Urinary bladder (tissue), 4 donors: ENCODE measurements at places on chromosomes 7 and 10.

DNA sequence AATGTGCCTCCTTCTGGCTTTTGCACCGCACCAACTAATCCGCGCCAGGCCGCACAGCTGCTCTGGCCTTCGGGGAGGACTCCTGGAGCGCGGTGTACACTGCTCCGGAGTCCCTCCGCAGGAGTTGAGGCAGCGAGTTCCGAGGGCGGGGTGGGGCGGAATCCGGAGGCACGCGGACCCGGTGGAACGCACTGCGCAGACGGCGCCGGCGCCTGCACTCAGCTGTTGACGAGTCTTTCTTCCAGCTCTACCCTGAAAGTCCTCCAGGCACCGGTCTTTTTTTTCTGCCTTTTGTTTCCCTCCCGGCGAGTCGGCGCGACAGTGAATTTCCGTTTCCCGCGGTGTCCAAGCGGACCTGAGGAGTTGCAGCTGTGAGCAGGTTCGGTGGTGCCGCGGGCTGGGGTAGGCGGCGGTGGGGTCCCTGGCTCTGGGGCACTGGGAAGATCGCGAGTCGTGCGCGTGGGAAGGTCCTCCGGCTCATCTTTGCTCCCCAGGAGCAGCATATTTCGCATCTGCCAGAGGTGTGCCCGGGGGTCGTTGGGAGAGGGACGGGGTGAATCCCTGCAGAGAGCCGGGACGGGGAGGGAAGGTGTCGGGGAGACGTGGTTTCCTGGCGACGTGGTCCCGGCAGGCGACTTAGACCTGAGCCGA lies 44.1 kb downstream of the SFTPD start:
- peak; percentile 31 for DNase-seq

DNA sequence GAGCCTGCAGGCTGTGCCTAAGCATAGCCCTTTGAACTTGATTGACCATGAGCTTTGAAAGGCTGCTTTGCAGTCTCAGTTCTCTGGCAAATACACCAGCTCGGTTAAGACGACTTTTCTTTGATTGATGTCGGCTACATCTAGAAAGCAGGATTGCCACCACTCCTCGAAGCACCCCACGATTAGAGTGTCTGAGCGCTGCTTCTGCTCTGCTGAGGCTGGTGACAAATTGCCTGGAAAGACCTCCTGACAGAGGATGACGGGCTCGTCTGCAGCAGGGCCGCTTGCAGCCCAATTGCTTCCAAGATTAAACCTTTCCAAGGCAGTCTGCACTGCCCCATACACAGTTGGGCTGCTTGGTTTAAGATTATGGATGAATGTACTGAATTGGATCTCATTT lies 182.0 kb downstream of the CUX1 start:
- DNase-seq: no peak

DNA sequence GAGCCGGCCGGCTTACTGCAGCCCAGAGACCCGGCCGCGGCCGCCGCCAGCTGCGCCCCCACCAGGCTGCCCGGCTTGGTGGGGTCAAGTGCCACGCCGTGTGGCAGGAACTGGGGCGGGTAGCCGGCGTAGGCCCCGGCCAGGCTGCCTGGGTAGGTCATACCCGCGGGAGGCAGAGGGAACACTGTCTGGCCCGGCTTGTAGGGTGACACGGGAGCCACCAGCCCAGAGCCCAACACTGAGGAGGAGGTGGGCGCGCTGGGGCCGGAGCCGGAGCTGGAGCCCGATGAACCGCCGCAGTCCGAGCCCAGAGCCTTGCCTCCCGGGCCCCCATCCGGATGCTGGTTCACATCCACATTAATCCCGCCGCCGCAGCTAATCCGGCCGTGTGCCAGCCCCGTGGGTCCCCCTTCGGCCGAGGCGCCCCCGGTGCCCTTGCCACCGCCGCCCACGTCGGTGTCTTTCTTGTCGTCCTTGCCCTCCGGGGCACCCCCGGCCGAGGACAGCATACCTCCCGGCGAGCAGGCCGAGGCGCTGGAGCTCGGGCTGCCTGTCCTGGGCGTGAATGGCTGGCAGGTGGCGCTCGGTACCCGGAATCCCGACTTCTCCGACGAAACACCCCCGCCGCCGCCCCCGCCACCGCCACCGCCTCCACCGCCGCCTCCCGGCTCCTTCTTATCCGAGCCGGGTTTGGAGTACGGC lies 2.0 kb downstream of the ZNF503 start:
- DNase-seq: no peak

DNA sequence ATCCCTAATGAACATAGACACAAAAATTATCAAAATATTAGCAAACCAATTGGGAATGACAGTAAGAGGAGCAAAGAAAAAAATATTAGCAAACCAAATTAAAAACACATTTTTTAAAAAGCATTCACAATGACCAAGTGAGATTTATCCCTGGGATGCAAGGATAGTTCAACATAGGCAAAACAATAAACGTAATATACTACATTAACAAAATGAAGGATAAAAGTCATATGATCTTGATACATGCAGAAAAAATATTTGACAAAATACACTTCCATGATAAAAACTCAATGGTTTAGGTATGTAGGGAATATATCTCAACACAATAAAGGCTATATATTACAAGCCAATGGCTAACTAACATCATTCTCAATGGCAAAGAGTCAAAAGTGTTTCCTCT lies 83.3 kb downstream of the CRPPA start:
- DNase-seq: no peak

GRCh38 chr10:109914966-109915365 lies 8.3 kb downstream of the XPNPEP1 start:
- no peak for DNase-seq

GRCh38 chr7:91242097-91242844 lies 22.0 kb upstream of the FZD1 start:
- no peak for DNase-seq

GRCh38 chr7:94431176-94431575 lies 36.5 kb downstream of the COL1A2 start:
- no peak for DNase-seq

DNA sequence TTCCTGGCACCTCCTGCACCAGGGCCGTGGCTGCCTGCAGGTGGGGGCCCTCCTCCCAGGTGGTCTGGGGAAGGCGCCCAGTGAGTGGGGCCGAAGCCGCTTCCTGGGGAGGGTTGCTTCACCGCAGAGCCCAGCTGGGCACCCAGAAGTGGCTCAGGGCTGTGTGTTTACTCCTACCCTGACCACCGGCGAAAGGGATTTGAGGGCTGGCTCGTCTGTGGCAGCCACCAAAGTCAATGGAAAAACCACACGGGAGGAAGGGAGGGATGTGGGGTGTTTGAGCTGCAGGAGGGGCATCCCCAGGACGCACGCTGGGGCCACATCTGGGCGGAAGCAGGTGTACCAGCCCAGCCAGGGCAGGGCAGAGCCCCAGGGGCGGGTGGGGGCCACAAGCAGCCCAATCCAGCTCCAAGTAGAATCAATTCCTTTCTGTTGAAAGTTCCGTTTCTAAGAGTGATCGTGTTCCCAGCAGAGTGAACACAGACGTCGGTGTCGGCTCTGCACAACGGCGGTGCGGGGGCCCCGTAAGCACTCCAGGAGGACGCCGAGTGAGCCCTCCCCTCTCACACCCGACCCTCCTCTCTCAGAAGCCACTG lies 69.9 kb downstream of the FOXL3 start:
- DNase-seq: no peak

- DNase-seq: no peak
These were observed 553.8 kb downstream of the GLRX3 start for GRCh38 chr10:130689743-130690626.

DNA sequence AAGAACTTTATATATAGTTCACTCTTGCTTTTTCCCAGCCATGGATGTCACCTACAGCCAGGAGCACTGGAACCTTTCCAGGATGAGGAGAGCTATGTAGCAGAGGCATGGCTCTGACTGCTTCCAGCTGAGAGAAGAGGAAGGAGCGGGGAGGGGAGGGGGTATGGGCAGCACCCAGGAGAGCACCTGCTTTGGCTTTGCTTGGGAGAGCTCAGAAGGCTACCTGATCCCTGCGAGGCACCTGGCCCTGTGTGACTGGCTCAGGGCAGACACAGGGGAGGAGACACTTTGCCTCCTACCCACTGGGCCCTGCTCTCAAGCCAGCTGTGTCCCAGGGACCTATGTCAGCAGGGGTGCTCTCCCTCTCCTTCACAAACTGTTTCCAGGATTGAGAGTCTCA lies 67.1 kb downstream of the HK1 start:
- no peak for DNase-seq

DNA sequence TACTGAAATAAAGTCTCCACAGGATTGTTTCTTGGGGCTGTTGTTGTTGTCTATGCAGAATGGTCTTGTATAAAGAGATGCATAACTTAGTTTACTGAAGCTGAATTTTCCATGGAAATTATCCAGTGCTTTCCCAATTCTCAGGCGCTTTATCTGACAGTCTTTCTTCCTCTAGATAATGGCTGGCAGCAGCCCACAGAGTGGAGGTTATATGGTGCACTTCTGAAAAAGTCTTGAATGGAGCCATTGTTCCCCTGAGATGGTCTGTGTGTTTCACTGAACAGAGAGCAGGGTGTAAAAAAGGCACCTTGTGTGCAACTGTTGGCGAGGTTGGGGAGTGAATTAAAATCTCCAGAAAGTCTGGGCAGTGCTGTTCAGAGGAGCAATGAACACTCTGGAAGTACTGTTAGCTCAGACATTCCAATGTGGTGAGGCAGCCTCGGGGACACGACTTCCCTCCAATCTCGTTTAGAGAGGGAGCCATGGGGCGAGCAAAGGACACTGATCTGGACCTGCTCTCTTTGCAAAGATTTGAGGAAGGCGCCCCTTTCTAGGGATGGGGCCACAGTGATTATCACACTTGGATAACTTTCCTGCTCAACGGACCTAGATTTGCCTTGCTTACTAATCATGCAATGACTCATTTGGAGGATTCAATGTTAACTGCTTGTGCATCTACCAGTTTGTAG lies 2.0 kb upstream of the PLCE1 start:
- peak; percentile 72 for DNase-seq

GRCh38 chr10:89653410-89653869 lies 8.4 kb upstream of the PANK1 start:
- no peak for DNase-seq

GRCh38 chr10:63738410-63738809 lies 217.2 kb downstream of the REEP3 start:
- no peak for DNase-seq

GRCh38 chr10:74033702-74034101 lies 35.8 kb downstream of the VCL start:
- no peak for DNase-seq

GRCh38 chr7:135320268-135320667 lies 86.6 kb downstream of the STRA8 start:
- DNase-seq: no peak

GRCh38 chr7:74349621-74350020 lies 60.4 kb downstream of the CLIP2 start:
- no peak for DNase-seq

GRCh38 chr7:28088032-28088431 lies 92.6 kb downstream of the JAZF1 start:
- DNase-seq: no peak

DNA sequence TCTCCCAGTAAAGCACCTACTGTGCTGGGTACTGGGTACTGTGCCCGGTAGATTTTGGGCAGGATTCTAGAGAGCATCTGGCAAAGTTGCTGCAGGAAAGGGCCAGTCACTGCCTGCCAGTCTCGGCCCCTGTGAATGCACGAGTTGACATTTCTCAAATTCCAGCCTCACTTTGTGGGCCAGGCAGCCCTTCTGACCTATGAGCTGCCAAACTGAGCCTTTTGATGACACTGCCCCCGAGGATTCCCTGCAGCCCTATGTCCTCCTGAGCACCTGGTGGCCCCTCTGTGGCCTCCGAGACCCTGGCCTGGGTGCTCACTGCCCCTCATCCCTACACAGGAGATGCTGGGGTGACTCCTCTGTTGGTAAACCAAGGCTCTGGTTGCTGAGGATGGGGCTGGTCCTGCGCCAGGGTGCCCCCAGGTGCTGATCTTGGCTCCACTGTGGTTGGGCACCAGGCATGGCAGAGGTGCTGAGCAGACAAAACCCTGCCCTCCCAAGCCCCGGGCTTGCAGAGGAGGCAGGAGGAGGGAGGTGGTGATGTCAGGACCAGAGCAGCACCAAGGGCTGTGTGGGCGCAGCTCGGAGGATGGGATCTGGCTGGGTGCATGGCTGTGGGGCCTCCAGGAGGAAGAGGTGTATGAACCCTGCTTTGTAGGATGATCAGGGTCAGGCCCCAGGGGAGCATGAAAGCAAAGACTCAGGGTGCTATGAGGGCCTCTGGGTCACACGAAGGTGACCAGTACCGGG lies 16.2 kb downstream of the LHPP start:
- DNase-seq: no peak

DNA sequence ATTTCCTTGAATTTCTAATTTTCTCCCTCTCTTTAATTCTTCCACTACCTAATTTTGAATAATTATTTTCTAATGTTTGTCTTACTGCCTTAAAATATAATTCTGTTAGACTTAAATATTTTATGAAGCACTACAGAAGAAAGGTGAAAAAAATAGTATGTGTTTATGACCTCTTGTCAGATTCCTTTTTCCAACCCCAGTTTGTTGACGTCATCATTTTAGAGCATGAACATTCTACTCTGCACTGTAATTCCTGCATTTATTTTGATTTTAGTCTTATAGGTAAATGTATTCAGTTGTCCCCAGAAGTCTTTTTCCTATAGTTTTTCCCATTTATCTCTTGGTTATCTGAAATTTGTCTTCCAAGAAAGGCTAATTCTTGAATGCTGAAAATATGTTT lies 468.1 kb downstream of the SORCS3 start:
- no peak for DNase-seq

- no peak for DNase-seq
These were observed 33.1 kb downstream of the CACNA2D1 start for GRCh38 chr7:82410461-82410860.

- DNase-seq: no peak
These were observed 94.9 kb downstream of the AKR1D1 start for GRCh38 chr7:138170959-138171703.

DNA sequence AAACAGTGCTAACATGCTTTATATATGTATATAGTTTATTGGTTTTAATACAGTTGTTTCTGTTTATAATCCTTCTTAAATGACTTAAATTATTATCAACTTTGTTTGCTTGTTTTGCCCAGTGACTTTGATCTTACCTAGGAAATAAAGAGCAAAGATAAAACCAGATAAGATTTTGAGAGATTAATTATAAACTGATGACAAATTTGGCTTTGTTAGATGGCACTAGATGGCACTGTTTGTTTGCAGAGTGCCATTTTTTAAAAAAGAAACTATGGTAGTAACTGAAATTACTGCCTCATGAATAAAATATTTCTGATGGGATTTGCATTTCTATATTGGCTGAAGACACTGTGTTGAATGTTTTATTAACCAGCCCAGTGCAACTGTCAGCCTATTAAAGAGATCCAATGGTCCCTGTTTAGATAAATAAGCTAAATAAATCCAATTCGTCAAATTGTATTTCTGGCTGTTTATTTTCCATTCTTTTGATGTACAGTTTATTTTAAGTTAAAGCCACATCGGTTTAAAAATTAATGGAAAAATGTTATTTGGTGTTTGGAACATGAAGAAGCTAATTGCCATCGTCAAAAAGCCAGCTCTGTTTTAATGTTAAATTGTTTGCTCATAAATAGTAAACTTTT lies 28.7 kb downstream of the VTI1A start:
- no peak for DNase-seq

- DNase-seq: no peak
These were observed 893.0 kb downstream of the SORCS3 start for GRCh38 chr10:105534086-105534485.
